ENCODE measurements at places on chromosomes 4 and X.
A peak's percentile ranks its signal among the peaks of the same experiment; 100 is the strongest.

GRCh38 chr4:139523076-139523475 is 32.9 kb downstream of the SETD7 start:
- DNase-seq, result no peak

GRCh38 chr4:159871141-159871540 is 768.3 kb downstream of the RAPGEF2 start:
- no peak for DNase-seq

GRCh38 chrX:110104078-110104477 is 101.2 kb downstream of the TMEM164 start:
- DNase-seq, result no peak

DNA sequence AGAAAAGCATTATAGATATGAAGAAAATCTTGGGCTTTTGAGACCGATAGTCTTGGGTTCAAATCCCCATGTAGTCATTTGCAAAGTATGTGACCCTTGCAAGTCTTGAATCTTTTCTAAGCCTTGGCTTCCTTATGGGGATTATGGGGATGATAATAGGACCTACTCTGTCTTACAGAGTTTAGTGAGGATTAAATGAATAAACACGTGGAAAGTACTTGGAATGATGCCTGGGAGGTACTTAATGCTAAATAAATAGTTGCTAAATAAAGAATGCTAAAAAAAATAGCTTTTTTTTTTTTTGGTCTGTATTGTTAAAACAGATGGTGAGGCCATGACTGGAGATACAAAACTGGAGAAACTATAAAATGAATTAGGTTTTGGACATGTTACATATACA is 292.7 kb downstream of the GPAT3 start:
- DNase-seq, result no peak

- DNase-seq, result no peak
Observed at GRCh38 chrX:38225093-38225492, 4.4 kb upstream of the SRPX start.

DNA sequence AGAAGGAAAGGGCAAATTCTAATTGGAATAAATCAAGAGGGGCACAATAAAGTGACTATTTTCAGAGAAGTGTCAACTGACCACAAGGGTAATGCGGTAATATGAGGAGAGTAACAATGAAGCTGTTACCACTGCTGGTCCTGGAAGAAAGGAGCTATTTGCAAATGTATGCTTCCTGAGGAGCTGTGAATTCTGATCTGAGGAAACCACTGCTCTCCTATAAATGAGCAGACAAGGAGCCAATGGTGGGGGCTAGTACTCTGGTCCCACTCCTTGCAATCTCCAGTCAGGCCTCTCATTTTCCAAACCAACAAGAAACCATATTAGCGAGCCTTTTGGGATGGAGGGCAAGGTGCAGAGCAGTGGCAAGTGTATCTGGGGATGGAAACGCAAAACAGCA is 770.2 kb downstream of the FSTL5 start:
- no peak for DNase-seq

DNA sequence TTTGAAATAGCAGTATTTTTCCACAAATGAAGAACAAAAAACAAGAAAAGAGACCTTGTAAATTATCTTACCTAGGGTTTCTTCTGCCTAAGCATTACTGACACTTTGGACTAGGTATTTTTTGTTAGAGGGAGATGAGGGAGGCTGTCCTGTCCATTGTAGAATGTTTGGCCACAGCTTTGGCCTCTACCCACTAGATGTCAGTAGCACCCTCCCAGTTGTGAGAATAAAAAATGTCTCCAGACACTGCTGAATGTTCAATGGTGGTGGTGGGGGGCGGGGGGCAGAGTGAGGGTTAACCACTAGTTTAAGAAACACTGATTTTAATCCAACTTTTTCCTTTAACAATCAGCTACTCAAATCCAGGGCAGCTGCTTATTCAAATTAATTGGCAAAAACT is 25.8 kb downstream of the OTUD4 start:
- peak; percentile 4 for DNase-seq

DNA sequence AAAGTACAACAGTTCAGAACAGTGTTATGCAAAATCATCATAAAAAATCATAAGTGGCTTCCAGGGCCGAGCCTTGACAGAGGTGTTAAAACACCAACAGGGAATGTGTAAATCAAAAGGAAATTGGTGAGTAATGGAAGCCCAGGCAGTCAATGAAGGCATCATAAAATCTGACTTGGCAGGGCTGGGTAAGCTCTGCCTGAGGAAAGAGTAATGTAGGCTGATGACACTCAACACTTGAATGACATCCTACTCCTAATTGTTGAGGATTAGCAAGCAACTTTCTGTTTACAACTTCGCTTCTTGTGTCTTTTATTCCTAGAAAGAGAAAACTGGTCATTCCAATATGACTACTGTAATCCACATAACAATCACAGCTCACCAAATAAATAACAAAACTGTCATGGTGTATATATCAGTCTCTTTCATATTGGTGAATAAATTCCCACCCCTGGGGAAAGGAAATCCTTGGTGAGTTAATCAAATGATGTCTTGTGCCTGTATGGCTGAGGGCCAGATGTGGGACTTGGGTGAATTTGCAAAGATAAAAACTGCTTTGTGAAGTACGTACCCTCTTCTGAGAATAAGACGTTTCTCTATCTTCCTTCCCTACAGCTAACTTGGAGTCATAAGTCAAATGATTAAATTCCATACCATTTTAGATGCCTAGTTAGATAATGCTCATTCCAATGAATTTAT is 196.8 kb downstream of the DCHS2 start:
- DNase-seq, result no peak

GRCh38 chr4:98686043-98686707 is 27.8 kb upstream of the TSPAN5 start:
- DNase-seq, result no peak

- no peak for DNase-seq
Observed at GRCh38 chrX:144801786-144802185, 445.5 kb upstream of the SPANXN1 start.

- no peak for DNase-seq
Observed at GRCh38 chrX:119071381-119071780, 1.4 kb upstream of the CT47C1 start.

GRCh38 chr4:169030562-169030982 is 20.5 kb upstream of the CBR4 start:
- DNase-seq, result no peak

DNA sequence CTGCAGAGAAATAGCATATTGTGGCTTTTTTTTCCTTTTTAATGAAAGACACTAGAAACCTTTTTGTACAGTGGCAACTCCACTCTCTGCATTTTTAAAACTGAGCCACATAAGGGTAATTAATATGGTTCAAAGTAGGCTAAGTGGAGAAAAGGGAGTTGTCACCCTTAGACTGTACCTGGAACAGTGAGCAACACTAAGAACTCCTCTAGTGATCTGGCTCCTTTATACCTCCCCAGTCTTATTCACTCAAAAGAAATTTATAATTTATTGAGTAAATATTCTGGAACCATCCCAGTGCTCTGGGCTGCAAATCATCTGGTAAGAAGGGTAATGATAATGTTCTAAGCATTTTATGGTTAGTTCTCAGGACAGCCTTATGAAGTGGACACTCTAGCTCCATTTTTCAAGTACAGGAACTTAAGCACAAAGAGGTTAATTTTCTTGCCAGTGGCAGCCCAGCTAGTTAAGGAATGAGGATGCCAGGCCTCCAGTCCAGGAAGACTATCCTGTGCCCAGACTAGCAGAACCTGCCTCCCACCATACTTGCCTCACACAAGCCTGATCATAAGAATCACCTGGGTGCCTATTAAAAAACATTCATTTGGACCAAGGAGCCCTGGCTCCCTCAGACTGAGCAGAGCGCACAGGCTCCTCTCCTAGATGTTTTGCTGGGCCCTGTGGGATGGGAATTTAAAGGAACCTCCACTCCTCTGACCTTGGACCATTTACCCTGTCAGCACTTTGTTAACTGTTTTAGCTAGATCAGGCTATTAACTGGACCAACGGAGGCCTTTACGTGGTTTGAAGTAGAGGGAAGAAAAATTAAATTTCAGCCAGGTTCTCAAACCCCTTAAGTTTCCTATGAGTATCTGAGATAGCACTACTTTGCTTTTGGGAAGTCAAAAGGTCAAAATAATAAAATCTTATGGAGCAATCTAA is 102.6 kb downstream of the PDE5A start:
- no peak for DNase-seq

GRCh38 chr4:159367781-159368080 is 264.9 kb downstream of the RAPGEF2 start:
- no peak for DNase-seq

DNA sequence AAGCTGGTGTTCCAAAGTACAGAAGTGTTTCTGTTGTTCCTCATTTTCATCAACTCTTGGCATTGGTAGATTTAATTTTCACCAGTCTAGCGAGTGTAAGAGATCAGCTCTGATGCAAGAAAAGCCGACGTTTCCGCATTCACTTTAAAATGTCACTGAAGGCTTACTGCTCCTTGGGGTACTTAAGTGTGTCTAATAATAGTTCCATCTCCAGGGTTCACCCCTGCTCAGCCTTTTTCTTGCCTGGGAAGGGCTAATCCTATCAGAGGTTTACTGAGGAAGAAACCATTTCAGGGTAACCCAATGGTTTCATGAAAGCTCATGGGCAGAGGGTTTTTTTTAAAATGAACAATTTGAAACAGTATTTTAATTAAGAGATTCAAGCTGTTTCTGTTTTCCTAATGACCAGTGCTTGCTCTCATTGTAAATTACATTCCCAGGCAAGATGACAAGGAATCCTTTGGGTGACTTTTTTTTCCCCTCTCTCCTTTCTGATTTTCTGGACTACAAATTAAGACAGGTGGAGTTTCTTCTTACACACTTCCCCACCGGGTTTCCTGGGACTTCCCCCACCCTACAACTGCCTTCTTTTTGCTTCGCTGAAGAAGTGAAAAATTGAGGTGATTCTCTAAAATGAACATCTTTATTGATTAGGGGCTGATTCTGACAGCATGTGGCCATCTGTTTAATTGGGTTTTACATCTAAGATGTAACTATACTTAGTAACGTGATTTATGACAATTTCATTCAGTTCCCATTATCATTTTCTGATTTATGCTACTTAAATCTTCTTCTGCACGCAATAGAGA is 78.7 kb upstream of the CBLL2 start:
- no peak for DNase-seq

DNA sequence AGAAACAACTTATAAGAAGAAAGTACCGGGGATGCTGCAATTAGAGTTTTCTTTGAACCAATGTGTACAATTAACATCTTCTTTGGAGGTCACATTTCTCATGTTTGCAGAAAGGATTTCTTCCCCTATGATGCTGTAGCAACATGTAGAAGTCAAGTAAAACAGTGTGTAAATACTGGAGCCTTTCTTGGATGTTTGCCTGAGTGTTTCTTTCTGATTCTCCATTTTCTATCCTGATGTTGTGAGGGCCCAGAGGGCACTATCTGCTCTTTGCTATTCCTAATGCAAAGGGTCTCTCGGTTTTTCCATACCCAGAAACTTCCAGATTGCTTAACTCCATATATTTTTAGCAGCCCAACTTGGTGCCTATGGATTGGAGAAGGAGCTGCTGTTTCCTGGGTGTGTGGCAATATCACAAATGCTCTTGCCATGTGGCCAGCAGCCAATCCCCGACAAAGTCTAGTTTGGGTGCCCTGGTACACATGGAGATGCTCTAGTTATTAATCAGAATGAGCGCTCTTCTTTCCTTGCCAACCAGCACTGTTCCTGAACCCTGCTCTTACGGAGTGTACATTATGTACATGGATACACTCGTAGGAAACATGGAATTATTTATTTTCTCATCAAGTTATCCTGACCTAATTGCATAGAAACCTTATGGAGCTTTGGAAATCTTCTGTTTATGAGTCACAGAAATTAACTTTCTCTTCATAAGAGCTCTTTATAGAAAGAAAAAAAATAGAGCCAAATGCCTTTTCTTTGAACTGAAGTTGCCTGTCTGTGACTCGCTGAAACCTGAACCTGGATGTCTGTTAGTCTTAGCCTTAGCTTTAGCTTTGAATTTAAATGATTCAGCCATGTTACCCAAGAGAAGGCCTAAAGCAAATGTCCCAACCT is 67.0 kb upstream of the GPC4 start:
- no peak for DNase-seq

- DNase-seq, result no peak
Observed at GRCh38 chr4:164772076-164772475, 18.1 kb downstream of the SMIM31 start.

DNA sequence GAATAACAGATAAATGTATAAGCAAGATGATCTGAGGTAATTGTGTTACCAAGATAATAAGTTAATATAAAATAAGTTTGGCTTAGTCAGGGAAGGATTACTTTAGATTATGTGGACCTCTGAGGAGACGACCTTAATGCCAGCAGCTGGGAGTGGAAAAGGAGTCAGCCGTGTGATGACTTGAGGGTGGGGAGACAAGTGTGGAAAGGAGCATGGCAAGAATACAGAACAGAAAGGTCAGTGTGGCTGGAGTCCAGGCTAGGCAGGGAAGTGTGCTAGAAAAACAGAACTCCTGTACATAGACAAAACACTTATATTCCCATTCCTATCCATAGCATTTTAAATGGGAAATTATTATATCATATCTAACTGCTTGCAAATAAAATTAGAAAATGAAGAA is 138.8 kb downstream of the PDLIM5 start:
- DNase-seq, result no peak

GRCh38 chr4:5009796-5010195 is 9.5 kb downstream of the CYTL1 start:
- DNase-seq, result no peak

All from nephron progenitor cell (in vitro differentiated cells).